Activated T-helper 17 cell treated with anti-CD3 and anti-CD28 coated beads, Interleukin-2, amount 50 U/mL, for 72 hours (primary cell): ENCODE measurements at places on chromosomes 3 and 15. TPM values are rescaled to one million over a fixed set of nuclear protein-coding genes. Genes with fewer than 3 reads are reported as not detected.

- peak overlapping the region; percentile 76 for H3K4me3 ChIP-seq
- H3K4me1 ChIP-seq: no peaks in the 10 kb centered on the region
- H3K27ac ChIP-seq: no peak overlapping the region
- no peaks in the 10 kb centered on the region for H3K36me3 ChIP-seq
Measured at GRCh38 chr3:13879102-13879945, 547 bp downstream of the WNT7A start.

DNA sequence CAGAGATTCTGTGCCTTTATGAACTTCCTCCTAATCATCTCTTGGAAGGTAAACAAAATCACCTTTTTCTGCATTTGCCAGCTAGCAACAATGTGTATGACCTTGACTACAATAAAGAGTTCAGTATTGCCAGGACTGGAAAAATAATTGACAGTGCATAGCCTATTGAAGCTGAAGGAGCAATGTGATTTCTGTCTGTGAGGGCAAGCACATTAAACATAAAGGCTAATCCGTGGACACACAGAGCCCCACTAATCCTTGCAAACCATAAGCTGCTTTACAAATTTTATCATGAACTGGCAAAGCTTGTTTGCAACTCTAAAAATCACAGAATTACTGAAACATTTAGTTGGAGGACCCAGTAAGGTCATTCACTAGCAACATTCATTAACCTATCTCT lies 563.8 kb downstream of the PYDC2 start:
- H3K4me1 ChIP-seq: no peaks in the 10 kb centered on the region
- ATAC-seq: no peak
- no peak overlapping the region for H3K27ac ChIP-seq
- no peak overlapping the region for H3K4me3 ChIP-seq
- H3K27me3 ChIP-seq: no peaks in the 10 kb centered on the region

GRCh38 chr3:45095916-45096526 lies 50.2 kb downstream of the CDCP1 start:
- no peak overlapping the region for H3K4me3 ChIP-seq
- peaks cover 4% of the 10 kb centered on the region for H3K4me1 ChIP-seq
- peaks cover 50% of the 10 kb centered on the region for H3K27me3 ChIP-seq
- no peak overlapping the region for H3K27ac ChIP-seq

DNA sequence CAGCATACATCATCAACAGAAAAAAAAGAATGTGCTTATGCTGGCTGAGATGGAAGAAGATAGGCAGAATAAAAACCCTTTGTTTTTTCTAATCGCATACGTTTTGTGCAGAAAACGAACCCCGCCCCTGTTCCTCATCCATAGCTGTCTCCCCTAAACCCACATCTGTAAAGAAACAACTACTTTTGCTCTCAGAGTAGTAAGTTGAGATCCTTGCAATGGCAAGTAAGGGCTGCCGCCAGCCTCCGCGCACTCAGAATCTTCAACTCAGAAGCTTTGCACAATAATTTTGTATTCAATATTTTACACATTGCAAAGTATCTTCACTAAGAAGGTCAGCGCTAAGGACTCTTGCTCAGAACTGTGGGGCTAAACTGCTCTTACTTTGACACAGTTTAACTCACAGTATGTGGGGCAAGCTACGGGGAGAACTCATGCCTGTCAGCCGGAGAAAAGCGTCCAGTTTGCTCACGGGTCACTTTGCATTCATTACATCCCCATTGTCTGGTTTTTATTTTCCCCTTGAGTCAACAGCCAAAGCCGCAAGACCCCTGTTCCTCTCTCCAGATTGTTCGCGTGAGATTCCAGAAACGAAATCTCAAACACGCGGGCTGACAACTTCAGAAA lies 1.0 kb downstream of the LYSMD4 start:
- H3K4me3 ChIP-seq: peak overlapping the region; percentile 66
- no peaks in the 10 kb centered on the region for H3K27me3 ChIP-seq
- H3K36me3 ChIP-seq: peaks cover 5% of the 10 kb centered on the region
- ATAC-seq: no peak
- H3K27ac ChIP-seq: no peak overlapping the region

- no peak overlapping the region for H3K4me3 ChIP-seq
- no peak for ATAC-seq
- H3K4me1 ChIP-seq: peaks cover 11% of the 10 kb centered on the region
- H3K36me3 ChIP-seq: no peaks in the 10 kb centered on the region
- H3K27me3 ChIP-seq: no peaks in the 10 kb centered on the region
- no peak overlapping the region for H3K27ac ChIP-seq
Measured at GRCh38 chr3:122314228-122314876, 10.7 kb upstream of the CSTA start.

DNA sequence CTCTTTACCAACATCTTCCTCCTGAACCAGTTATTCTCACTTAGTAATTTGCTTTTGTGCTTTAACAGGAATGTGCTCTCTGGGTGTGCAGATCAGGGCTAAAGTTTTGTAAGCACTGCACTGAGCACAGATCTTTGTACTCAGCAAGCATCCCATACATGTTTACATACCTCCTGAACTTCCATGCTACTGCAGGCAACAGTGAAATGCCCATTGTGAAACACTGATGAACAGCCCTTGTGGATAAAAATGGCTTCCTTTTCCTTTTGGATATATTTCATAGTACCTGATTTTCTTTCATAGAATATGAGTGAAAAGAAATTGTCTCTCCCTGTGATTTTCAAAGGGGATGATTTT lies 855.9 kb downstream of the MCTP2 start:
- H3K4me1 ChIP-seq: no peaks in the 10 kb centered on the region
- H3K27ac ChIP-seq: no peak overlapping the region
- H3K36me3 ChIP-seq: no peaks in the 10 kb centered on the region
- ATAC-seq: no peak
- no peak overlapping the region for H3K4me3 ChIP-seq

GRCh38 chr3:12231431-12231830 lies 57.4 kb upstream of the PPARG start:
- peaks cover 6% of the 10 kb centered on the region for H3K4me1 ChIP-seq
- ATAC-seq: no peak
- H3K27ac ChIP-seq: no peak overlapping the region
- H3K4me3 ChIP-seq: no peak overlapping the region
- peaks cover 24% of the 10 kb centered on the region for H3K27me3 ChIP-seq

DNA sequence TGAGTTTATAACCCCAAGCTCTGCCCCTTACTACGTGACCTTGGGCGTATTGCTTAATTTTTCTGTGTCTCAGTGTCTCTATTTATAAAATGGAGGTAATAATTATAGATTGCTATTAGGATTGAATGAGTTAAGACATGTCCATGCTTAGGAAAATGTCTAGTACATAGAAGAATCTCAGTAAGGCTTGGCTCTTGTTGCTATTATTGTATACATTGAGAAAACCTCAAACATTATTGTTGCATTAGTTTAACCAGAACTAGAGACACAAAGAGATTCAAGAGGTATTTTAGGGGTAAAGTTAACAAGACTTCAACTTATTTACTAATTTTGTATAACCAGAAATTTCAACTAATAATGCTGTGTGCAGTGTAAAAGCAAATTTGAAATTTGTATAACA lies 66.7 kb downstream of the MEF2A start:
- no peaks in the 10 kb centered on the region for H3K27me3 ChIP-seq
- no peak overlapping the region for H3K27ac ChIP-seq
- peaks cover 10% of the 10 kb centered on the region for H3K4me1 ChIP-seq
- H3K4me3 ChIP-seq: no peak overlapping the region

DNA sequence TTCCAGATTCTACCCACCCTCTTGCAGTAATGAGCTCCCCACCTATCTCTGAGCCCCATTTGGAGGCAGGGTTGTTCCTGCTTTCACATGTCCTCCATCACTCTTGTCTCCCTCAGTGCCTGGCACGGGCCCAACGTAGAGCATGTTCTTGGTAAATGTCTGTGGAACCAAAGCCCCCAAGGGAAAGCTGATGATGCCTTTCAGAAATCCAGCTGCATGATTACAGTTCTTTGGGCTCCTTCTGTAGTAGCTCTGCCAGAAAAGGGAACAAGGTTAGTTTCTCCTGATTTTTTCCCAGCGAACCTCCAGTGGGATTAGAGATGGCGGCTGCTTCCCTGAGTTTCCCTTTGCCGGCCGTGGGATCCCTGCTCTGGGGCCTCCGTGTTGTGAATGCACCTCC lies 39.3 kb downstream of the CGNL1 start:
- H3K27me3 ChIP-seq: peaks cover 29% of the 10 kb centered on the region
- no peak for ATAC-seq
- H3K36me3 ChIP-seq: no peaks in the 10 kb centered on the region
- no peaks in the 10 kb centered on the region for H3K4me1 ChIP-seq
- H3K4me3 ChIP-seq: no peak overlapping the region
- H3K27ac ChIP-seq: no peak overlapping the region

DNA sequence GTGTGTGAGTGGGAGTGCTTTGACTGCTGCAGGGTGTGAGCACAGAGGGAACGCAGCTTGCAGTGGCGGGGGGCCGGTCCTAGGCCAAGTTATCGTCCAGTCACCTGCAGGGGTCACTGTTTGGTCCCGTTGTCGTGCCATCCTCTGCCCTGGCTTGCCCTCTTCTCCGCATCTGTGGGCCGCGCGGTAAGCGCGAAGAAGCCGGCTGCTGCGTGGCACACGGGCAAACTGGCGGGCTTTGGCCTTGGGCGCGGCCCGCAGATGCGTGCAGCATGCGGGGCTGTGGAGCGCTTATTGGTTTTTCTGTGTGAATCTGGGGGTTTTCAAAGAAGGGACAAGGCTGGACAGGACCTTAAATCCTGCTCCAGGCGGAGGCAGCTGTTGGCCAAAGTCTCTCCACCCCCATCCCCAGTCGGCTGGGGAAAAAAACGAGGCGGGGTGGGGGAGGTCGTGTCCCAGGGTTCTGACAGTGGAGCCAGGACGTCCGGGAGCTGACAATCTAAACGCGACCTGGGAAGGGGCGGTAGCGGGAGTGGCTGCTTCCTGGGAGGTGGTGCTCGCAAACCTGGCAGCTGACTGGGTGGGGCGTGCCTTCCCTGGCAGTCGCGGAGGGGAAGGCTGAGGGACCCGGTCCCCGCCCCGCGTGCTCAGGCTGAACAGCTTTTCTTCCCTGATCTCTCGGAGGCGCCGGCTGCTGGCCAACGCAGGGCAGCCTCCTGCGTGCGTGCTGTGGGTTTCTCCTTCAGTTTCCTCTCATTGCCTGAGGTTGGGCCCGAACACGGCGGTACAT lies 39.7 kb upstream of the VEPH1 start:
- H3K4me3 ChIP-seq: no peak overlapping the region
- no peaks in the 10 kb centered on the region for H3K36me3 ChIP-seq
- no peak for ATAC-seq
- no peaks in the 10 kb centered on the region for H3K4me1 ChIP-seq

- no peak overlapping the region for H3K4me3 ChIP-seq
- no peaks in the 10 kb centered on the region for H3K36me3 ChIP-seq
- H3K27ac ChIP-seq: no peak overlapping the region
- no peaks in the 10 kb centered on the region for H3K4me1 ChIP-seq
- H3K27me3 ChIP-seq: no peaks in the 10 kb centered on the region
Measured at GRCh38 chr3:171781711-171782127, 28.6 kb downstream of the PLD1 start.

- no peaks in the 10 kb centered on the region for H3K4me1 ChIP-seq
- ATAC-seq: no peak
- H3K36me3 ChIP-seq: peaks cover 17% of the 10 kb centered on the region
- peak overlapping the region; percentile 24 for H3K27ac ChIP-seq
Measured at GRCh38 chr3:149145356-149145755, 15.9 kb downstream of the HPS3 start.

The MAP3K13 gene
- total RNA-seq: 22.2 TPM

The PLSCR2 gene
- total RNA-seq: not detected

The SCG5 gene
- 3.5 TPM for total RNA-seq

The DZIP1L gene
- total RNA-seq: not detected
